Stimulated activated CD4-positive, alpha-beta T cell treated with anti-CD3 and anti-CD28 coated beads, Interleukin-15, amount 100 ng/mL, for 48 hours (primary cell): ENCODE measurements at places on chromosomes 7 and 10.

DNA sequence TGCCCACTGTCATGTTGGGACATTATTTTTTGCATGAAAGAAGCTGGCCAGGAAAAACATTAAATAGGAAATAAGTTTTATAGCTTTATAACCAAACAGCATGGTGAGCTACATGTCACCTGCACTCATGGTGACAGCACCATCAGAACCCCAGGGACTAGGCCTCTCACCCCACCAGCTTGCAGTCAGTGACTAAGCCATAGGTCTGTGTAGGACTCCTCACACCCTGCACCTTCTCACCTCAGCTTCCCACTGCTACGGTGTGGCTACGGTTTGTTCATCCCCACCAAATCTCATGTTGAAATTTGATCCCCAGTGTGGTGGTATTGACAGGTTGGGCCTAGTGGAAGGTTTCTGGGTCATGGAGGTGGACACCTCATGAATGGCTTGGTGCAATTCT lies 161.3 kb upstream of the VIPR2 start:
- no peak for DNase-seq

DNA sequence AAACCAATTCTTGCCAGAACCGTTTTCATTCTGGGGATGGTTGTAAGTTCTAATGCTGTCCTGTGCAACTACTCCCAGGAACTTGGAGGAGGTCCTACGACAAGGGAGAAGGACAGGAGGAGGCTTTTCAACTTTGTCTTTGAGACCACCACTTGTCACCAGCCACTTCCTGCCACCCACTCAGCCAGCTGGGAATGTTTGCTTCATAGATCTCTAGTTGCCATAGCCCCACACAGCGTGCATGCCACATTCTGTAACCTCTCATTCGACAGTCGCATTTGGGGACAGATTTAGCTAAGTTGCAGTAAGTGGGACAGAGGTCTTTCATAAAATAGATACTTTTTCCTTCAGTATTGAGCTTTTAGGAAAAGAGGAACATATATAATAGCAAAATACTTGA lies 78.0 kb downstream of the TAF3 start:
- no peak for DNase-seq

DNA sequence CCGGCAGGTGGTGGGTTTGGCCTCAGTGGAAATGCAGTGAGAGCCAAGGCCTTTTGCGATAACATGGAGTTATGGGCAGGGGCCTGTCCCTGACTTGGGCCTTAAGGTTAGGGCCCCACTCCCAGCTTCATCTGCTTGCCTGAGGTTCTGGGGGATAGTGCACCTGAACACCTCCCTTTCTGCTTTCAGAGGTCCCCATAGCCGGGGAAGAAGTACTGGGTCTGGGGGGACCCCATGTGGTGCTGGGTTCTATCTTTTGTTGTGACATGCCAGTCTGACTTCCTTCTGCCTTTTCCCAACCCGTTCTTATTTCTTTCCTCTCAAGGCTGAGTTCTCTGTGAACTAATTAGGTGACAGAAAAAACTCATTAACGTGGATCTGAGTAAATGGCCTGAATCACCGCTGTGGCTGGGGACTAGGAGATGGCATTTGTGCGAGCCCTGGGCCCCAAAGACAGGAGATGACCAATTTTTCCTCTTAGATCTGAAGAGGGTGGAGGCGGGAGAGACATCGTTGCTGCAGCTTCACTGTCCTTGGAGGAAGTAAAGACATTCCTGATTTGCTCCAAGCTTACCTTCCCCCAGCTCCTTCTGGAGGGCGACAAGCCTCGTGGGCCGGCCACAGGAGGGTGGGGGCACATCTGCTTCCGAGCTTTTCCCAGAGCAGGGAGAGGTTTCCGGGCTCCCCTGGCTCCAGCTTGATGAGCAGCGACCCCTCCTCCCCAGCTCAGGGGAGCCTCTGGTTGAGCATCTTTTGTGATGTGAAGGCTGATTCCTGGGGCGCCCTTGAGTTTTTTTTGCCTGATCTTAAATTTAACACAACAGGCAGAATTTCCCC lies 2.0 kb downstream of the AGAP3 start:
- no peak for DNase-seq

DNA sequence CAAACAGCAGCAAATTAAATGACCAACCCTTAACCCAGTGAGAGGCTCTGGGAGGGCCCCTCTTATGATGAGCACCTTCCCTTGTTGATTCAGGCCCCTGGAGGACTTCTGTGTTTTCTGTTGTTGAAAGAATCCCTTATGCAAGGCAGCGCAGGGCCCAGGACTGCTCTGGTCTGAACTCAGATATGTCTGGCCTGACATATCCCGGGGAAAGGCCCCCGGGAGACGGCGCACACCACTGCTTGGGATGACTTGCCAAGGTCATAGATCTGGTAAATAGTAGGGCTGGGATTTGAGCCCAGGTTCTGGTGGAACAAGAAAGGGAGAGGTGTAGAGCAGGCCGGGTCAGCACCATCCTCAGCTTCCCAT lies 124.0 kb downstream of the AOAH start:
- no peak for DNase-seq
